MCF 10A (cell line): ENCODE measurements at places on chromosomes 3 and 15. TPM values are rescaled to one million over a fixed set of nuclear protein-coding genes. Genes with fewer than 3 reads are reported as not detected.

GRCh38 chr3:127689266-127689860 is 16.6 kb downstream of the ABTB1 start:
- DNase-seq: no peak

GRCh38 chr3:183619010-183619409 is 16.4 kb upstream of the KLHL24 start:
- DNase-seq: no peak

DNA sequence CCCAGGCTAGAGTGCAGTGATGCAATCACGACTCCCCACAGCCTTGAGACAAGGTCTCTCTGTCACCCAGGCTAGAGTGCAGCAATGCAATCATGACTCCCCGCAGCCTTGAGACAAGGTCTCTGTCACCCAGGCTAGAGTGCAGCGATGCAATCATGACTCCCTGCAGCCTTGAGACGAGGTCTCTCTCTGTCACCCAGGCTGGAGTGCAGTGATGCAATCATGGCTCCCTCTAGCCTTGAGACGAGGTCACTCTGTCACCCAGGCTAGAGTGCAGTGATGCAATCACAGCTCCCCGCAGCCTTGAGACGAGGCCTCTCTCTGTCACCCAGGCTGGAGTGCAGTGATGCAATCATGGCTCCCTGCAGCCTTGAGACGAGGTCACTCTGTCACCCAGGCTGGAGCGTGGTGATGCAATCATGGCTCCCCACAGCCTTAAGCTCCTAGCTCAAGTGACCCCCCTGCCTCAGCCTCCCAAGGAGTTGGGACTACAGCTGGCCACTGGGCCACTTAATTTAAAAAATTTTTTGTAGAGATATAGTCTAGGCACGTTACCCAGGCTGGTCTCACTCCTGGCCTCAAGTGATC is 26.1 kb downstream of the TFRC start:
- DNase-seq: peak; percentile 30

DNA sequence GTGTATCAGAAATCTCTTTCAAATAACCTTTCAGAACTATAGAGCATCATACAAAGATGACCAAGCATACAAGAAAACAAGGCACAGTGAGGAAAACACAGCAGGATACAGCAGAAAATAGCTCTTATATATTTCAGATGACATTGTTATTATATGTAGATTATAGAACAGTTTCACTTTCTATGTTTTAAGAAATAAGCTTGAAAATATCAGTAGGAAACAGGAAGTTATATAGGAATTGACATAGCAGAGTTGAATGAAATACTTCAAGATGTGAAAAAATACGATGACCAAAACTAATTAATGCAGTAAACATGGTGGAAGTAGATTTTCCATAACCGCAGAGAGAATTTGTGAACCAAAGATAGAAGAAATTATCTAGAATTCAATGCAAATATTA is 75.2 kb downstream of the LYSMD4 start:
- DNase-seq: no peak

- no peak for DNase-seq
Measured at GRCh38 chr15:23574742-23575141, 9.3 kb downstream of the MKRN3 start.

GRCh38 chr3:16768956-16769355 is 115.8 kb upstream of the PLCL2 start:
- DNase-seq: peak; percentile 31

- DNase-seq: no peak
Measured at GRCh38 chr3:187430576-187430975, 62.4 kb downstream of the RTP4 start.

GRCh38 chr3:105865016-105865623 is 3.7 kb downstream of the CBLB start:
- no peak for DNase-seq

DNA sequence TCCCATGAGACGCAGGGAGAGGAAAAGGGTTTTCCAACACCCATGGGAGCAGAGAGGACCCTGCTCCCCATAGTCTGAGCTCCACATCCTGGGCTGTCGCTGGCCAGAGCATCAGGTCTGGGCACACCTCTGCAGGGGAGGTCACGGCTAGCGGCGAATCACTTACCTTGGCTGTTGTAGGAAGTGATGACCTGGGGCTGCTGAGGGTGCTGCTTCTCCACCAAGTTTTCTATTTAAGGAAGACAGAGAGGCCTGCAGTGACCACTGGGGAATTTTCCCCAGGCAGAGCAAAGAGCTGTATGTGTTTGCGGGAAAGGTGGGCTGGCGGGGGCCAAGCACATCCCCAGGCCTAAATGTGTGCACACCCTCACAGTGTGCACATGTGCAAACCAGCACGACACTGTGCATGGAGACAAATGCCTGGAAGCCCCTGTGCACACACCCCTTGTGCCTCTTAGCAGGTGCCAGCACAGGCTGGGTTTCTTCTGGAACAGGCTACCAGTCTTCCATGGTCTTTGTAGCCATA is 7.6 kb downstream of the KY start:
- no peak for DNase-seq

GRCh38 chr3:88150806-88151205 is 1.0 kb downstream of the C3orf38 start:
- DNase-seq: no peak

DNA sequence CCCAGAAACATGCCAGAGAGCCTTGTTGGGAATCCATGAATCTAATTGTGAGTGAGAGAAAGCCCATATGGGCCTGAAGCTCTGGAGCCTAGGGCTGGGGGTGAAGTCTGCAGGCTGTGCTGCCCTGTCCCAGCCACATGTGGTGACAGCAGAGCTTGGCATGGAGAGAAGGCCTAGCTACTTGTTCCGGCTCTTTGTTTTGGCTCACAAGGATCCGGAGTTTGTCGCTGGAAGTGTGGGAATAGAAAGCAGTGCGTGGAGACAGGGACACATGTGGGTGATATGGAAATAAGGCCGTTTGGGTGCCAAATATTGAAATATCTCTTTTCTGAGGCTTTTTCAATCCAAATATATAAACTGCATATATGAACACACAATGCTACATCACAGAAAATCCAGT is 78.2 kb downstream of the CLSTN2 start:
- DNase-seq: no peak

- peak; percentile 92 for DNase-seq
Measured at GRCh38 chr15:72182673-72183072, 14.9 kb downstream of the GRAMD2A start.

DNA sequence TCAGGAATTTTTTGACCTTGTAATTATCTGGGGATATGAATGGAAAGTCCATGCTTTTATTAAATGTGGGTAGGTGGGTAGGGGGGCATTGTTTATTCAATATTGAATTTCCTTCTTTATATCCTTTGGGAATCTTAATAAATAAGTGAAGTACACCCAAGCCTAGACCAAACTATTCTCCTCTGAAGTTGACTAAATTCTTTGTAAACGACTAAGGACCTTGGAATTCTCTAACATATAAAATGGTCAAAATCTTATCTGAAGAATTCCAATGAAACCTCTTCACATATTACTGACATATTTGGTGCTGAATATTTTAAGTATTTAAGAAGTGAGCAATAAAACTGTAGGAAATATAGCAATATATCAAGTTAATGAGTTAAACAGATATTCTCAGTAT is 1432.1 kb upstream of the GBE1 start:
- DNase-seq: no peak

GRCh38 chr3:32216172-32216783 is 22.2 kb upstream of the CMTM8 start:
- DNase-seq: no peak

DNA sequence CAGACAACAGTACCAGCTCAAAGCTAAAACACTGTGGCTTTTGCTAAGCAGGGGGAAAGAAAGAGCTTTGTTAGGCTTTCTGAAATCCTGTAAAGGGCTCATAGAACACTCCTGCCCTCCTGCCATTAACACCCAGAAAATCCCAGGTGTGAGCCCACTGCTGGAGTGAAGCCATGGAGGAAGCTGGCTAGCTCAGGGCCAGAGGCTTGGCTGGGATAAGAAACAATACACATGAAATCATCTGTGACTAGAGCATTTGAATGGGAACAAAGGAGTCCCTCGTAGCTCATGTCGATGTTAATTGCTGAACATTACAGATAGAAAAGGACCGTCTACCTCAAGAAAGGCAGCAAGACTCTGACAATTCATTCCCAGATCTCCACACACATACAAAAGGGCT is 23.5 kb downstream of the RUVBL1 start:
- no peak for DNase-seq

DNA sequence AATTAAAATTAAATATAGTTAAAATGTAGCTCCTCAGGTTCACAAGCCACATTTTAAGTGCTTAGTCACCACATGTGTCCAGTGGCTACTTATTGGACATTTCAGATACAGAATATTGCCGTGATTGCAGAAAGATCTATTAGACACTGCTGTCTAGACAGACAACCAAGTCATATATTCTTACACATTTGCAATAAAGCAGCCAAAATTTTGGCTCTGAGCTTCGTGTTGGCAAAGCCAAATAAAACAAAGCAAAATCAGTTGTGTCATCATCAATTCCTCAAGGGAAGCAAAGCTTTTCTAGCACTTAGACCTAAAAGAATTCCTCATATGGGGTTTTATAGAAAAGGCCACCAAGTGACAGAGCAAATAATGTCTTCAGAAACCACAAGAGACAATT is 193.1 kb upstream of the LPP start:
- DNase-seq: peak; percentile 49

GRCh38 chr15:66654739-66655375 is 47.2 kb upstream of the SMAD6 start:
- no peak for DNase-seq

DNA sequence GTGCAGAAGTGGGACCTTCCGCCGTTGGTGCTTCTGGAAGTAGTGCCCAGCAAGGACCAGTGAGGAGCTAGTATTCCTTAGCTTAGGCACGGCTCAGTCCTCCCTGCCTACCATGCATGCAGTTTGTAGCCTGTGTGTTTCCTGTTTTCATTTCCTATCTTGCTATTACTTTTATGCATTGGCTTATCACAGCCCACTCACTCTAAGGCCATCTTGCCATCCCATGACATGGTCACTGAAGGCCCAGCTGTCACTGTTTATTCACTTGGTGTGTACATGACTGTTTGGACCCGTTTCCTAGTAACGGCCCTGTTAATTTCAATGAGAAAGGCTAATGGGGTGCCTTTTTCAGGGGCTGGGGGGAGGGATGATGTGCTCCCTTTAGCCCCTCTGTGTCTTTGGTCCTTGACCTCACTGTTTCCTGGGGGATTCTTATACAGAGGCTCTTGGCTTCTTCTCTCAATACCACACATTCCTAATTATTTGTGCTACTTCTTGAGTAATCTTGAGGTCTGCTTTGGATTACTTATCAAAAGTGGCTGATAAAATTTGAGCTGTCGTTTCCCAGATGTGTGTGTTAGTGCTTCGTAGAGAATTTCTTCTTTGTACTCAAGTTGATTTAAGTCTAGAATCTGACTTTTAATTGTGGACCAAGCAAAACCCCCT is 24.5 kb upstream of the TRAK1 start:
- DNase-seq: no peak

- peak; percentile 3 for DNase-seq
Measured at GRCh38 chr3:135633078-135633477, 332.4 kb upstream of the PPP2R3A start.

DNA sequence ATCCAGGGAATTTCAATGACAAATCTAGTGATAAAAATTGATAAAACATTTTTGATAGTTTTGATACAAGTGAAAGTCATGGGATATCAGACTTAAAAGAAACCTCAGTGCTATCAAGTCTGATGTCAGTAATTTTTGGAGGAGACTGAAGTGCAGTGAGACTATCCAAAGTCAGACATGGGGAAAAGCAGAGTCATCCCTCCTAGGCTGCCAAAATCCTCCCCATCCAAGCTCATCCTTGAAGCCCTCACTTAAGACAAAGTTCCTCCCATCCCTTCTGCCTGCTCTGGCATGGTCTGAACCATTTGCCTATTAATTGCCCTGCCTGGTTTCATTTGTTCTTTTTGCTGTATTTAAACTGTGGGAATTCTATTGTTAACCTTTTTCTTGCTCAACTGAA is 456.9 kb upstream of the UBE2E2 start:
- DNase-seq: no peak

GRCh38 chr3:170344971-170345370 is 12.5 kb upstream of the SKIL start:
- DNase-seq: no peak

- no peak for DNase-seq
Measured at GRCh38 chr15:63296195-63296594, 18.8 kb downstream of the APH1B start.

DNA sequence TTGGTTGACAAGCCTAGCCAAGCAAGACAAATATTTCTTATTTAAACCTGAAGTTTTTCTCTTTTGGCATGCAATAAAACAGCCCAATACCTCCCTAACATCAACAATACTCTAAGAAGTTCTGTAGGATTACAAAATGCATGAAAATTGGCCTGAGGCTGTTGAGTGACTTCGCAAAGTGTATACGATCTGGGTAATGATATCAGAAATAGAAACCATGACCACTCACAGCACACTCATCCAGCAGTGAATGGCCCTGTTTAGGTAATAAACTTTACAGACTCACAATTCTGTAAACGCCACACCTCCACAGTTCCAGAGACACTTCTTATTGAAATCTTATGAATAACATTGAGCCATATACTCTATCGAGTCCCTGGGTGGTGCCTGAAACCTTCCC is 83.0 kb upstream of the NAALADL2 start:
- peak; percentile 60 for DNase-seq

- peak; percentile 58 for DNase-seq
Measured at GRCh38 chr3:188929137-188929536, 242.6 kb upstream of the TPRG1 start.

GRCh38 chr3:160296591-160296990 is 71.4 kb downstream of the C3orf80 start:
- DNase-seq: no peak

DNA sequence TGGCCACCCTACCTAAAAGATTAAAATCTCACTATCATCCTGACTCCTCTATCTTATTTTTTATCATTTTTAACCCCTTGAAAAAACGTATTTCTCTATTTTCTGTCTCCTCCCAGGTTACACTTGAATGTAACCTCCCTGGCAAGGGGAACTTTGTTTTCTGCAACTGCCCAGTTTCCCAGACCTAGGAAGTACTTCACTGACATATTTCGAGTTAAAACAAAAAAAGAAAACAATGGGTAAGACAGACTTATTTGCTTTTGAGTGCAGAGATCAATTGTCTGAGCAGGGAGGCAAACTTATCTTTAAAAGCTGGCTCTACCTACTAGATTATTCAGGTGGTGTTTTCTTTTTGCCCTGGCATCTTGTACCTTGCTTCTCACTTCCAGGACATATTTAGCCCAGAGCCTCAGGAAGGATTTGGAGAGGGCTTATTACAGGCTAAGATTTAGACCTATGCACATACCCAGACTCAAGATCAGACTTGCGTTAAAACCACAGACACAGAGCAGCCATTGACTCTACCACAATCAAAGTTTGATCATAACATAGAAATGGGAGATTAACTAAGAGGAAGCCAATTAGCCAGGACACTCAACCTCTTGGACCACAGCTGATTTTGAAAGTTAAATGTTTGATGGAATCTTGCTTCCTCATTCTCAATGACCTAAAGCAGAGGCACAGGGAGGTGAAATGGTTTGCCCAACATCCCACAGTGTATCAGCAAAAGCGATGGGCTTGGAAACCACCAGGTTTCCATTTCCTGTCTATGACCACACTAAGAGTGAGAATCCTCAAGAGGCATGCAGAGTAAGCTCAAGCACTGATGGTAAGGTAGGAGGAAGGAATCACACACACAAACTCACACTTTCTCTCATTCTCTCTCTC is 169.5 kb upstream of the THBS1 start:
- no peak for DNase-seq

GRCh38 chr3:197027151-197027895 is 2.3 kb downstream of the MELTF start:
- no peak for DNase-seq

Gene KIF15
- 5.6 and 10.6 TPM in 2 replicates for total RNA-seq

Gene SMCO1
- total RNA-seq: not detected in 2 replicates

Gene GALNT15
- 3.0 and 10.2 TPM in 2 replicates for total RNA-seq

Gene RASGRP1
- not detected in 2 replicates for total RNA-seq

Gene EFHB
- 1.4 and 1.5 TPM in 2 replicates for total RNA-seq

Gene SPINT1
- 57.9 and 68.6 TPM in 2 replicates for total RNA-seq
